ENCODE measurements at places on chromosomes 3 and 15. TPM values are rescaled to one million over a fixed set of nuclear protein-coding genes. Genes with fewer than 3 reads are reported as not detected.

The EBLN2 gene
- total RNA-seq, result 0.38 TPM

The ZCWPW2 gene
- not detected for total RNA-seq

The TNFAIP8L3 gene
- 36.0 TPM for total RNA-seq

The TNNC1 gene
- 0.86 TPM for total RNA-seq

The NANOGP8 gene
- total RNA-seq, result not detected

The GOLGA8J gene
- total RNA-seq, result 0.09 TPM

The CLDN18 gene
- total RNA-seq, result not detected

The UCN2 gene
- total RNA-seq, result 5.9 TPM

The RPP25 gene
- total RNA-seq, result 28.2 TPM

The KBTBD12 gene
- not detected for total RNA-seq

The PPP1R14D gene
- total RNA-seq, result not detected

The SPINT1 gene
- total RNA-seq, result 0.73 TPM

The C15orf62 gene
- total RNA-seq, result 0.03 TPM

The ZBED2 gene
- total RNA-seq, result 0.15 TPM

The SMAD6 gene
- 25.5 TPM for total RNA-seq

The AGBL1 gene
- total RNA-seq, result not detected

The LEKR1 gene
- total RNA-seq, result 1.0 TPM

The GOLGA8T gene
- 1.6 TPM for total RNA-seq

The USP8 gene
- 36.6 TPM for total RNA-seq

The PRR20G gene
- 2.8 TPM for total RNA-seq

The GP5 gene
- total RNA-seq, result 0.01 TPM

The UBAP1L gene
- 0.93 TPM for total RNA-seq

The CRELD1 gene
- 11.8 TPM for total RNA-seq

The KIF9 gene
- 18.2 TPM for total RNA-seq

The LXN gene
- total RNA-seq, result 48.4 TPM

The ICE2 gene
- 32.5 TPM for total RNA-seq

The LRRC2 gene
- not detected for total RNA-seq

The ECE2 gene
- not detected for total RNA-seq

The TMF1 gene
- 13.6 TPM for total RNA-seq

The CCDC39 gene
- not detected for total RNA-seq

The CAND2 gene
- 0.37 TPM for total RNA-seq

The QRICH1 gene
- 37.2 TPM for total RNA-seq

The COL6A6 gene
- not detected for total RNA-seq

The ZKSCAN7 gene
- total RNA-seq, result not detected

The BNC1 gene
- total RNA-seq, result 0.65 TPM

The ANKRD34C gene
- not detected for total RNA-seq

The FGF7 gene
- not detected for total RNA-seq

The TRIM42 gene
- not detected for total RNA-seq

The NRG4 gene
- total RNA-seq, result 0.94 TPM

The WWTR1 gene
- 142 TPM for total RNA-seq

The CACNA2D3 gene
- total RNA-seq, result 0.15 TPM

The DUOXA2 gene
- not detected for total RNA-seq

The RTP3 gene
- total RNA-seq, result not detected

The GASK1A gene
- total RNA-seq, result not detected

The SLC30A4 gene
- 1.7 TPM for total RNA-seq

The KIF7 gene
- total RNA-seq, result 3.4 TPM

The NUP210 gene
- 42.8 TPM for total RNA-seq

The LINGO1 gene
- total RNA-seq, result 9.9 TPM

The INSYN1 gene
- 3.2 TPM for total RNA-seq

The LRRIQ4 gene
- total RNA-seq, result not detected

The DALRD3 gene
- 23.0 TPM for total RNA-seq
